ENCODE measurements at places on chromosomes 11 and 22.

- DNase-seq: peak; percentile 61
Measured at GRCh38 chr11:66068154-66068821, 1.8 kb upstream of the PACS1 start.

GRCh38 chr11:122724520-122724919 is 69.0 kb downstream of the UBASH3B start:
- DNase-seq: no peak

- peak; percentile 94 for DNase-seq
Measured at GRCh38 chr11:65888163-65888814, at the start of gene FIBP. TSS of gene FIBP (minus strand) at chr11:65888471. CDS start at chr11:65888418, 53 bp downstream.

DNA sequence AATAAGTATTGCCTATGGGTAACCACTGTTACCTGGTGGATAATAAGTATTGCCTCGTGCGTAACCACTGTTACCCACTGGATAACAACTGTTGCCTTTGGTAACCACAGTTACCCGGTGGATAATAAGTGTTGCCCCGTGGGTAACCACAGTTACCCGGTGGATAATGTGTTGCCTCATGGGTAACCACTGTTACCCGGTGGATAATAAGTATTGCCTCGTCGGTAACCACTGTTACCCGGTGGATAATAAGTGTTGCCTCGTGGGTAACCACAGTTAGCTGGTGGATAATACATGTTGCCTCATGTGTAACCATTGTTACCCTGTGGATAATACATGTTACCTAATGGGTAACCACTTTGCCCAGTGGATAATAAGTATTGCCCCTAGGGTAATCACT is 9.8 kb upstream of the NXPE4 start:
- DNase-seq: no peak

GRCh38 chr22:39453765-39454378 is 2.9 kb upstream of the MGAT3 start:
- no peak for DNase-seq

- DNase-seq: no peak
Measured at GRCh38 chr22:41917903-41918791, 3.3 kb upstream of the SHISA8 start.

DNA sequence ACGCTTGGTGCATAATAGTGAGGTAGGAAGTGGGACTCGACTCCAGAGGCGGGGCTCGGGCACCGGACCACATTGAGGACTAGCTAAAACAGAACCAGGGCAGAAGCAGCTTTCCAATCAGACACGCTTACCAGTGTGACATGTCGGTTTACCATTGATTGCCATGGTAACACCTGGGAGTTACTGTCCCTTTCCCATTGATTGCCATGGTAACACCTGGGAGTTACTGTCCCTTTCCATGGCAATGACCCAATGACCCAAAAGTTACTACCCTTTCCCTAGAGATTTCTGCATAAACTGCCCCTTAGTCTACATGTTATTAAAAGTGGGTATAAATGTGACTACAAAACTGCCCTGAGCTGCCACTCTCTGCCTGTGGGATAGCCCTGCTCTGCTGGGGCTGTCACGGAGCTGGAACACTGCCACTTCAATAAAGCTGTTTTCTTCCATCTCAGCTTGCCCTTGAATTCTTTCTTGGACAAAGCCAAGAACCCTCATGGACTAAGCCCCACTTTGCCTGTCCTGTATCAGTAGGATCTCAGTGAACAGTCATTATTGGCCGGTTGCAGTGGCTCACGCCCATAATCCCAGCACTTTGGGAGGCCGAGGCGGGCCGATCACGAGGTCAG is 77.4 kb upstream of the CRYBB3 start:
- no peak for DNase-seq

- DNase-seq: no peak
Measured at GRCh38 chr22:42702675-42703074, 18.0 kb downstream of the A4GALT start.

- no peak for DNase-seq
Measured at GRCh38 chr11:127791844-127792243, 791.3 kb upstream of the KIRREL3 start.

GRCh38 chr11:93743291-93743690 is 1.8 kb downstream of the C11orf54 start:
- no peak for DNase-seq

GRCh38 chr11:17408641-17409040 is 20.2 kb upstream of the KCNJ11 start:
- DNase-seq: no peak

DNA sequence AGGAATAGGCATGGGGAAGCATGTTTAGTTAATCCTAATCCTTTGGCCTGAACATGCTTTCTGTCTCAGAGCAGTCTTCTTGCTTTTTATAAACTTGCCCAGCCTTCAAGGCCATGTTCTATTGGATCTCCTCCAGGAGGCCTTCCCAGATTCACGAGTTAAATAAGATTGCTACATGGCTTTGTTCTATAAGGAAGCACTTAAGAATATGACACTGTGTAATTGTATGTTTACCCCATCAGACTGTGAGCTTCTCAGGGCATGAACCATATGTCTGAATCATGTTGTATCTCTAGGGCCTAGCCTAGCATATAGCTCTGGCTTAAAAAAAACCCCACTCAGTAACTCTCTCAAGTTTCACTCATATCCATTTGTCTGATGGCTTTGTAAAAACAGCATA is 26.4 kb upstream of the UCP3 start:
- no peak for DNase-seq

- DNase-seq: peak; percentile 54
Measured at GRCh38 chr11:65551572-65552387, 6.4 kb downstream of the LTBP3 start.

All from activated effector memory CD4-positive, alpha-beta T cell treated with Interleukin-2 at 50 U/mL for 16 hours (primary cell).